ENCODE measurements at places on chromosomes 16 and 17.

- no peak for DNase-seq
Observed at GRCh38 chr17:73305845-73306836, 5.7 kb downstream of the CDC42EP4 start.

DNA sequence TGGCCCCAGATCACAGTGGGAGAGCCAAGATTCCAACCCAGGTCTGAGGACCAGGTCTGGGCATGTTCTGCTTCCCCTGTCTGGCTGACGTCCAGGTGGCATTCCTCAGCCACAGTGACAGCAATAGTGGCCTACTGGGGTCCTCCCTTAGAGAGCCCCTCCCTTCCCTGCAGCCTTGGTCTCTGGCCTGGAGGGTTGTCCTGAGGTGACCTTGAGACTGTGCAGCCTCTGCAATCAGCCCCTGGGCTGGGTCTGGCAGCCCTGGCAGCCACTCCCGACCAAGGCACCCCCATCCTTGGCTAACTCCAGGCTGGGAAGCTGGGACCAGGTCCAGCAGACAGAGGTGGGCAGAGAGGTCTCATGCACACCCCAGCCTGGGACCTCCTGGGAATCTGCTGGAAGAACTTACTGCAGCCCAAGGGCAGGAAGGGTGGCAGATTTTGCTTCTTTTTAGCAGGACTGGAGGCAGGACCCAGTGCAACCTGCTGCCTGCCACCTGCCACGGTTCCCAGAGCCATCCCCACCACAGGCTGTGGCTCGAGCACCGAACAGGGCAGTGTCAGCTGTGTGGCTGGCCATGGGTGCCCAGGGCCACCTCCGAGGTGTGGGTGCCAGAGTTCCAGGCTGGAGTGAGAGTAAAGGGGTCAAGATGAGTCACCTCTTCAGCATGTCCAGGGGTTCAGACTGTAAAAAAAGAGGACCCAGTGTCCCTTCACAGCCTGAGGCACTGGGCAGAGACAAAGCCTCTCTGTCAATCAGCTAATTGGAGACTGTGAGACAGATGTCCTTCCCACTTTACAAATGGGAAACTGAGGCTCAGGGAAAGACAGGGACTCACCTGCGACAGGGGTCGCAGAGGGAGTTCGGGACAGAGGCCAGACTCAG, 12.6 kb downstream of the GRB7 start:
- DNase-seq: no peak

DNA sequence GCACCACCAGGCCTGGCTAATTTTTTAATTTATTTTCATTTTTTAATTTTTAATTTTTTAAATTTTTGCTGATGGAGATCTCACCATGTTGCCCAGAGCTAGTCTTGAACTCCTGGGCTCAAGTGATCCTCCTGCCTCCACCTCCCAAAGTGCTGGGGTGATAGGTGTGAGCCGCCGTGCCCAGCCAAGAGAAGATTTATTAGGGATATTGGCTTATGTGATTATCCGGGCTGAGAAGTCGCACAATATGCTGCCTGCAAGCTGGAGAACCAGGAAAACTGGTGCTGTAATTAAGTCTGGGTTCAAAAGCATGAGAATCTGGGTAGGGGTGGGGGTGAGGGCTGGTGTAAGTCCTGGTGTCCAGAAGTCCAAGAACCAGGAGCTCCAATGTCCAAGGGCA, 2.5 kb upstream of the C16orf90 start:
- DNase-seq: no peak

GRCh38 chr16:85662482-85662812, 26.3 kb downstream of the GINS2 start:
- DNase-seq: no peak

DNA sequence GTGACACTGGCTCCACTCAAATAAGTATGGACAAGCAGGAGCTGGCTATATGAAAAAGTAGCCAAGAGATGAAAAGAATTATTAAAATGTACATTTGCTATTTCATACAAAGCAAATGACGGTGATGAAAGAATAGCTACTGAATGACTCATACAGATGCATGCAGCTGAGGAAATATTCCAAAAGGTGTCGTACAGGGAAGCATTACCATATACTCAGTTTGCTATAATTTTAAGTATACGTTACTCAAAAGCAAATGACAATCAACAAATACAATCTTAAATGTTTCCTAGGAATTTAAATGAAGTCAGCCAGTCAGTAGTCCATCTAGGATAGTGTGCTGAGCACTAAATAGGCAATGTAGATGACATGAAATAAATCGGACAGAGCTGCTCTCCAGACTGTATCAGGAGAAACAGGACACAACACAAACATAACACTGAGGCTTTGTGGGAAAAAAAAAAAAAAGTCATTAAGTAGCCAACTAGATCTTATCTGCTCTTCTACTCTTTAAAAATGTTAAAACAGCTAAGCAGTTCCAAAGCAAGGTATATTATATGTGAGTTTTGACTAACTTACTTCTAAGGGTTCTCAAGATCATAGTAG, 65.0 kb downstream of the NCOR1 start:
- no peak for DNase-seq

GRCh38 chr17:36686123-36686669, 84.8 kb downstream of the MRM1 start:
- no peak for DNase-seq

DNA sequence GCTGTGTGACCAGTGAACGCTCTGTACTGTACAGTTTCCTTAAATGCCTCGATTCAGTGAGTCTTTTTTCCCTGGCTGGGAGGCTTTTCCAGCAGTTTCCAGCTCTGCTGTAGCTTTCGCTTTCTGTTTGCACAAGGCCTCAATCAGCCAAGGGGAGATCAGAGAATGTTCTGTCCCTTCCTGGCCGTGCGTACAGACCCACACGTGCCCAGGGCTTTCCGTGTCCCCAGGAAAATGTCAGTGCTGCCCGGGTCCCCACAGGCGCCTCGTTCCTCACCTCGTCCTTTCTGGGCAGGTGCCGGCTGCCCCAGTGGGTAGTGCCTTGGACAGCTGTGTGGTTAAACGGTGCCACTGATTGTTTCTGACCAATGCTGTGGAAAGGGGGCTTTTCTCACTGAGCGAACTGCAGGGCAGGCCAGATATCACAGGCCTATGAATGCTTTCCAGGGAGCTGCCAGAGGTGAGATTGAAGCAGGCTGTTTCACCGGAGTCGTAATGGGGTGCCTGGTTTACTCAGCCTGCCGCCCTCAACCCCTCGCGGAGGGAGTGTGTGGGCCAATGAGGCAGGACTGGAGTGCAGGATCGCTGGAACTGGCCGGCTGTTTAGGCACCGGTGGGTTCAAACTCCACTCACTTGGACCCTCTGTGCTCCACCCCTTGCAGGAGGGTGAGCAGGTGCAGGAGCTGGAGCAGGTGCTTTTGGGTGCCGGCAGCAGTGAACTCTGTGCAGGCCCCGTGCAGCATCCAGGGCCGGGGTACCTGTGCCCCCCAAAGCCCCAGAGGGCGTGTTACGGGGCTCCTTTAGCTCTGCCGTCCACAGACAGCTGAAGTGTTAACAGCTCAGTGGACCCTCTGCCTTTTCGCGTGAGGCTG, 44.4 kb downstream of the ZNF778 start:
- no peak for DNase-seq

- no peak for DNase-seq
Observed at GRCh38 chr17:4807605-4808377, 839 bp downstream of the PLD2 start.

DNA sequence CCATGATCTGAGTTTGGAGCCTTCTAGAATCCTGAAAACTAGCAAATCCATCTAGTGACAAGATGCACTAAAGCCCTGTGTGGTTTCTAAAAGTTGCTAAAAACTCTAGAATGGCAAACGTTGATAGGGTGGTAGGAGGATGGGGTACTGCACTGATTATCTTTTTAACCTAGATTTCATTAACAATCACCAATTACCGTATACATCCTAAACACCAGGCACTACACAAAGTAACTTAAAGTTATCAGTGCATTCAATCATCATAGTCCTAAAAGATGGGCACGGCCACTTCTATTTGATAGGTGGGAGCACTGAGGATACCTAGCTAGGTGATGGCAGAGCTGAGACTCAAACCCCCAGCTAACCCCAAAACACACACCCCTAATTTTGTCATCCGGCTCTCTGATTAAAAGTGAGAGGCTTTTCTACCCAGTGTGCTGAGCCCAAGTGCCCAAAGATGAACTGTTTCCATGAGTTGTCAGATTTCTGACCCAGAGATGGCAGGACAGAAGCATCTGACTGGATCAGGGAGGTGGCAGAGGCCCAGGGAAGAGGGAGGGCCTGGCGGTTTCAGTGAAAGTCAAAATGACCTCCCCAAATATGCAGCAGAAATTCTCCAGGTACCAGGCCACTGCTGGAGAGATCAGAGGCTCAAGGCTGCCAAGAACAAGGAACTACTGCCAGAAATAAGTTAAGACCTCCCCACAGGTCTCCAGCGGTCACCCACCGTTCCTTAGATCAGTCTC, 396.8 kb downstream of the SOX9 start:
- no peak for DNase-seq

- DNase-seq: no peak
Observed at GRCh38 chr17:47987240-47987835, 16.4 kb downstream of the CDK5RAP3 start.

DNA sequence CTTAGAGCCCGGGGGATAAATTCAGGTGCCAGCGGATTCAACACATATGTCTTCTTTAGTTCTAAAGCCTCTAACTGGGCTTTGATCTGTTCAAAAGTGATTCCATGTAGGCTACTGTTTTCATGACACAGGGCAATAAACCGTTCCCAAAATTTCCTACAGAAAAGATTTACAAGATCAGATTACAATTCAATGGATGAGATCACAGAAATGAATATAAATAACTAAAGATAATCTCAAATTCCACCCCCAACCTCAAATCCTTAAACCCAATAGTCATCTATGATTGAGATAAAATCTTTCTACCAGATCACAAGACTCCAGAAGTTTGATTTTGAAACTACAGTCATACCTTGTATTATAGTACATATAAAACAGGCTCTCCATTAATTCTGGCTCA, 84.3 kb downstream of the CACNG1 start:
- no peak for DNase-seq

GRCh38 chr17:46756081-46756735, 62.3 kb downstream of the WNT3 start:
- no peak for DNase-seq

DNA sequence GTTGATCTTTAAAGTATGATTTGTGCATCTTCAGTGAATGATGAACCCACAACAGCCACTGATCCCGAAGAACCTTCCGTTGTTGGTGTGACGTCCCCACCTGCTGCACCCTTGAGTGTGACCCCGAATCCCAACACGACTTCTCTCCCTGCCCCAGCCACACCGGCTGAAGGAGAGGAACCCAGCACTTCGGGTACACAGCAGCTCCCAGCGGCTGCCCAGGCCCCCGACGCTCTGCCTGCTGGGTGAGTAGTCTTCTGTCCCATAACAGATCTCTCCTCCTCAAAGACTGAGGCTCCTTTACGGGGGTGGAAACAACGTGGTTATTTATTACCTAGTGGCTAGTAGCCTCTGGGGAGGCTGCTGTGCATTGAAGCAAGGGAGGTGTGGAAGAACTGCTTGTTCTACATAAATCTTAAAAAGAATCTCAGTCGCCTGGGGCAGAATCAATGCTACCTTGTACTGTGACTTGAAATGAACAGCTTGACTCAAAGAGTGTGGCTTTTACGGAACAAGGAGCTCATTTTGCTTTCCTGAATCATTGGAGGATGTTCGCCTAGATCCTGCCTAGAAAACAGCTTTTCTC, 63.0 kb upstream of the CLEC18A start:
- no peak for DNase-seq

GRCh38 chr16:57115168-57115513, 22.8 kb downstream of the CPNE2 start:
- no peak for DNase-seq

DNA sequence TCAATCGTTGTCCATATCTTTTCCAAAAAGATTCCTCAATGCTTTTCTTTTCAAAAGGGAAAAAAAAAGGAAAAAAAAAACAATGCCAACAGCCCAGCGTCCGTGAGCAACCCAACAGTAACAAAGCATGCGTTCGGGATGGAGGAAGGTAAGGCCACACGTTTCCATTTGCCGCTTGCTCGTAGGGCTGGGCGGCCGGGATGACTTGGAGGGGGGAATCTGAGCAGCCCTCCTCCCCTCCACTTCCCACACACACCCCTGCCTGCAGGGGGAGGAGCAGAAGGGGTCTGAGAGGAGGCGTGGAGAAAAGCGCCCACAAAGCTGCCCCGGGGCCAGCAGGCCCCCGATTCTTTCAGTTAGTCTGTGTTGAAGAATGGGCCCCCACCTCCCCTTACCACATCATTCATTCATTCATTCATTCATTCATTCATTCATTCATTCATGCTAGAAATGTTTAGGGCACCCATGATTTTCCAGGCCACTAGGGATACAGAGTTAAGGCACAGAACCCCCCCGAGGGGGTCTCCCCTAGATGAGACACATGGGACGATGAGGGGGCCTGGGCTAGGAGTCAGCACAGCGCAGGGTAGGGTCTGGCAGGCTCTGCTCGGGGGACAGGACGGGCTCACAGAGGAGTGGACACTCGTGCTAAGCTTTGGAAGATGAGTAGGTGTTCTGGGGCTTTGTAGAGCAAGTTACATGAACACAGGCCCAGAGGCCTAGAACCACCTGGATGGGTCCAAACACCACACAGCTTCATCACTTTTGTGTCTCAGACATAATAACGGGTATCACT, 10.9 kb upstream of the TBX2 start:
- DNase-seq: no peak

- DNase-seq: no peak
Observed at GRCh38 chr16:88014252-88014781, 63.1 kb downstream of the BANP start.

GRCh38 chr16:79407461-79408135, 192.9 kb downstream of the MAF start:
- no peak for DNase-seq

- no peak for DNase-seq
Observed at GRCh38 chr16:89425523-89425922, 64.8 kb downstream of the ANKRD11 start.

GRCh38 chr17:37744633-37744927, 279 bp downstream of the HNF1B start:
- no peak for DNase-seq

- no peak for DNase-seq
Observed at GRCh38 chr16:48536614-48537200, 73.3 kb downstream of the N4BP1 start.

- no peak for DNase-seq
Observed at GRCh38 chr17:29331075-29331707, 37.2 kb upstream of the NUFIP2 start.

DNA sequence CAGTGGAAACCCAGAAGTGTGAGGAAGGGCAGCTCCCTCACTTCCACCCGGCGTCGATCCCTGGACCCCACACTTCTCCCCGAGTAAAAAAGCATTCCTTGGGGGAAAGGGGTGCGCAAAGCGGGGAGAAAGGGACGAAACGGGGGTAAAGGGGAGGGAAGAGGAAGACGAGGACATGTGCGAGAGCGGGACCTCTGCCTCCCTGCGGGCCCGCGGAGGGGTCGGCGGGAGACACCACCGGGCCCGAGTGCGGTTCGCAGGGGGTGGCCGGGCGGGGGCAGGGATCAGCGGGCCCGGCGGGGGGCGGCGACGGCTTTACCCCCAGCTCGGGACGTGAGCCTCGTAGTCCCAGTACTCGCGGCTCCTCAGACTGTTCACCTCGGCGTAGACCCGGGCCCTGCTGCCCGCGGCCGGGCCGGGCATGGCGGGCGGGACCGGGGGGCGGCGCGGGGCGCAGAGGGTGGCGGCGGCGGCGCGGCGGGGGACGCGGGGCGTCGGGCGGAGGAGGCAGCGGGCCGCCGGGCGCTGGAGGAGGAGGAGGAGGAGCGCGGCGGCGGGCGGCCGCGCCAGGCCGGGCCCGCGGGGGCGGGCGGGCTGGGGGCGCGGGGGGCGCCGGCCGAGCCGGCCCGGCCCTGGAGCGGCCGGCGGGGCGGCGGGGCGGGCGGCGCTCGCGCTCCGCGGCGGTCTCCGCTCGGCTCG, 443 bp downstream of the CSNK2A2 start:
- no peak for DNase-seq

Data from AML-193 (cell line).